ENCODE measurements at places on chromosomes 11 and 22. TPM values are rescaled to one million over a fixed set of nuclear protein-coding genes. Genes with fewer than 3 reads are reported as not detected.

Gene DEFB131B
- polyA plus RNA-seq: not detected

Gene SLC22A6
- not detected for polyA plus RNA-seq

Gene PIK3C2A
- 18.1 TPM for polyA plus RNA-seq

Gene OR56A1
- not detected for polyA plus RNA-seq

Gene SYT7
- 3.3 TPM for polyA plus RNA-seq

Gene OR5P2
- polyA plus RNA-seq: not detected

Gene SAA1
- polyA plus RNA-seq: not detected

Gene CRYBB3
- 0.32 TPM for polyA plus RNA-seq

Gene PDE3B
- polyA plus RNA-seq: 0.96 TPM

Gene ABTB2
- polyA plus RNA-seq: 8.3 TPM

Gene LMO1
- polyA plus RNA-seq: 4.0 TPM

Gene MPPED2
- 6.5 TPM for polyA plus RNA-seq

Gene KCNJ5
- polyA plus RNA-seq: 0.81 TPM

Gene SFI1
- polyA plus RNA-seq: 9.6 TPM

Gene SYCE3
- not detected for polyA plus RNA-seq

Gene RCOR2
- polyA plus RNA-seq: 11.5 TPM

Gene DESI1
- polyA plus RNA-seq: 20.2 TPM

All from forelimb muscle (tissue), 1 donor.